Uterus (tissue), 4 donors: ENCODE measurements at places on chromosomes 1 and 21.

- no peaks in the 10 kb centered on the region for H3K27me3 ChIP-seq
- H3K36me3 ChIP-seq: no peaks in the 10 kb centered on the region
- DNase-seq: no peak
- no peak overlapping the region for H3K4me3 ChIP-seq
- H3K27ac ChIP-seq: no peak overlapping the region
These were observed 880.2 kb upstream of the NEGR1 start for GRCh38 chr1:73162564-73162963.

DNA sequence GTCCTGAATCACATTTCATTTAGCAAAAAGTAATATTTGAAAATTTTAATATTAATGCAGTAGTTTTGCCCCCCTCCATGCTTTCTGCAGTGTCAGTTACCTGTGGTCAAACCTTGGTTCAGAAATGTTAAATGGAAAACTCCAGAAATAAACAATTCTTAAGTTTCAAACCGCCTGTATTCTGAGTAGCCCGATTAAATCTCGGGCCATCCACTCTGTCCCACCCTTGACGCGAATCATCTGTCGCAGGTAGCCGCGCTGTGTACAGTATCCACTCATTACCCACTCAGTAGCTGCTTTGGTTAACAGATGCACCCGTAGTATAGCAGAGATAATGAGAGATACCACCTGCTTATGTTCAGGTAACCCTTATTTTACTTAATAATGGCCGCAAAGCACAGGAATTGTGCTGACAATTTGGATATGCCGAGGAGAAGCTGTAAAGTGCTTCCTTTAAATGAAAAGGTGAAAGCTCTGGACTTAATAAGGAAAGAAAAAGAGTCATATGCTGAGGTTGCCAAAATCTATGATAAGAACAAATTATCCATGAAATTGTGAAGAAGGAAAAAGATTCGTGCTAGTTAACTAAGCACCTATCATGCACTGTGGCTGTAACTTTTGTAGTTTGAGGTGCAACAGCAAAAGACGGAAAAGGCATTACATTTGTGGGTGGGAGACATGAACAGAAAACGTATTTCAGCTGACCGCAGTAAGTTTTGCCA lies 889 bp upstream of the SCYL3 start:
- DNase-seq: no peak
- no peaks in the 10 kb centered on the region for H3K27me3 ChIP-seq
- H3K4me3 ChIP-seq: peak overlapping the region; percentile 75
- peak overlapping the region; percentile 92 for H3K27ac ChIP-seq
- H3K4me1 ChIP-seq: no peaks in the 10 kb centered on the region

DNA sequence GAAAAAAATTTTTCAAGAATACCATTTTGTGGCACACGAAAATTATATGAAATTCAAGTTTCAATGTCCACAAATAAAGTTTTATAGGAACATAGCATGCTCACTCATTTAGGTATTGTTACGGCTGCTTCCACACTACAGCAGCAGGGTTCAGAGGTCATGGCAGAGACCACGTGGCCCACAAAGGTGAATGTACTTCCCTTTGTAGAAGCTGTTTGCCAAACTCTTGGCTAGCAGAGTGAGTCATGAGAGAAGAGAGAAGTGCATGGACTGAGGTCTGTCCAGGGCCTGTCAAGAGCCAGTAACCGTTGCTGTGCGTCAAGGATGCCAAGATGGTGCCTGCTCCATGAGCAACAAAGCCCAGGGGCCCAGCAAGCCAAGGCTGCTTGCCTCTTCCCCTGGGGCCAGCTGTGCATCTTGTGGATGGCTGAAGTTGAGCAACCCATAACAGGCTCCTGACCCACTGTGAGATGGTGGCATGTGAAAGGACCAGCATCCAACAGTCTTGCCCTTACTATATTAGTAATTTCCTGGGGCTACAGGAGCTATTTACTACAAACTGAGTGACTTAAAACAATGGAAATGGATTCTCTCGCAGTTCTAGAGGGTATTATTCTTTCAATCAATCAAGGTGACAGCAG lies 64.8 kb upstream of the ATP5PO start:
- H3K4me3 ChIP-seq: no peak overlapping the region
- no peak for DNase-seq
- H3K4me1 ChIP-seq: peaks cover 5% of the 10 kb centered on the region
- H3K27me3 ChIP-seq: no peaks in the 10 kb centered on the region
- no peak overlapping the region for H3K27ac ChIP-seq

- H3K36me3 ChIP-seq: no peaks in the 10 kb centered on the region
- no peaks in the 10 kb centered on the region for H3K27me3 ChIP-seq
- no peak overlapping the region for H3K4me3 ChIP-seq
- no peaks in the 10 kb centered on the region for H3K4me1 ChIP-seq
- no peak for DNase-seq
These were observed 123.9 kb upstream of the GRIK3 start for GRCh38 chr1:37158113-37158749.

DNA sequence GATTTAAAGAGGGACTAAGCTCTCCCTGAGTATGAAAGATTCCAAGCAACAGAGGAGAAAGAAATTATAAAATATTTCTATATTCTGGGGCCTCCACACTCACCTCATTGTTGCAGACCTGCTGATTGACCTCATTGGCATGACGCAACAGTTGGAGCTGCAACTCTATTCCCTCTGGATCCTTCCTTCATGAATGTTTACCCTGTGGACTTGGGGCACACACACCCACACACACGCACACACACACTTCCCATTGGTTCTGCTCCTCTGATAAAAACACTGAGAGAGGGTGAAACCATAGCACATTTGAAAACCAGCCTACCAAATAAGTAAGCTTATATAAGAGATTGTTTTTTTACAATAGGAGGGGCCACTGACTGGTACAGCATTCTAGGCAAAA lies 159.1 kb downstream of the BRINP2 start:
- H3K27ac ChIP-seq: no peak overlapping the region
- H3K4me1 ChIP-seq: no peaks in the 10 kb centered on the region
- DNase-seq: no peak
- H3K36me3 ChIP-seq: no peaks in the 10 kb centered on the region

GRCh38 chr1:180842052-180842451 lies 70.6 kb upstream of the KIAA1614 start:
- no peak for DNase-seq
- H3K4me3 ChIP-seq: no peak overlapping the region
- no peaks in the 10 kb centered on the region for H3K27me3 ChIP-seq
- H3K27ac ChIP-seq: no peak overlapping the region
- no peaks in the 10 kb centered on the region for H3K36me3 ChIP-seq

DNA sequence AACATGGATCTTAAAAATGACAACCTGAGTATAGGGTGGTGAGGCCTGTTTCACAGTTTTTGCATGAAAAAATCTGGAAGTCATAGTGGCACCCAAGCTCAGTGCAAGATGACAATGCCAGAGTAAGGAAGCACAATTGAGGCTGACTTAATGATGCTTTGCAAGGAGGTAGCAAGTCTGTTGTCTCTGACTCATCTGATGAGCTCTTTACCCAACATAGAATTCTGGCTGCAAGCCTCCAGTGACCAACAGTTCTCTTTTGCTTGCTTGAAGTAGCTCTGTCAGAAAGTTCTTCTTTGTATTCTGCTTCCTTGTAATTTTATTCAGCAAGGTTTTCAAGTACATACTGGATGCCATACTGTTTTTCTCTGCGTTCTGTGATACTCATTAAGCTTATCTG lies 117.1 kb downstream of the FOXD2 start:
- DNase-seq: no peak
- no peaks in the 10 kb centered on the region for H3K27me3 ChIP-seq
- H3K4me1 ChIP-seq: no peaks in the 10 kb centered on the region

DNA sequence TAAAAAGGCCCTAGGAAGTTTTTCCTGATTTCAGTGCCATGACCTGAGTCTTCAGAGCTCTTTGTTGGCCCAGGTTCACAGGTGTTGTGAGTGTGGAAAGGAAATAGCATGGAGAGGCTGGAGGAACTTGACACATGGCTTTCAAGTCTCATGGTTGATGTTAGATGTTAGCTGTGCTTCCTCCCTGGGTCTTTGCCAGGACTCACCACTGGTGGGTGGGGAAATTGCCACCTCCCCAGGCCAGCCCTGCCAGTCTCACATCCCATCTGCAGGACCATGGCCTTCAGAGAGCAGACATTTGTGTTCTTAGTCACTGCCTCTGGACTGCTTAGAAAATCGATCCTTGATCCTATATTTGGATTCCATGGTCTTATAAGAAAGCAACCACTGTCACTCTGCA lies 383.2 kb downstream of the DISC1 start:
- no peaks in the 10 kb centered on the region for H3K27me3 ChIP-seq
- H3K27ac ChIP-seq: no peak overlapping the region
- H3K4me3 ChIP-seq: no peak overlapping the region

DNA sequence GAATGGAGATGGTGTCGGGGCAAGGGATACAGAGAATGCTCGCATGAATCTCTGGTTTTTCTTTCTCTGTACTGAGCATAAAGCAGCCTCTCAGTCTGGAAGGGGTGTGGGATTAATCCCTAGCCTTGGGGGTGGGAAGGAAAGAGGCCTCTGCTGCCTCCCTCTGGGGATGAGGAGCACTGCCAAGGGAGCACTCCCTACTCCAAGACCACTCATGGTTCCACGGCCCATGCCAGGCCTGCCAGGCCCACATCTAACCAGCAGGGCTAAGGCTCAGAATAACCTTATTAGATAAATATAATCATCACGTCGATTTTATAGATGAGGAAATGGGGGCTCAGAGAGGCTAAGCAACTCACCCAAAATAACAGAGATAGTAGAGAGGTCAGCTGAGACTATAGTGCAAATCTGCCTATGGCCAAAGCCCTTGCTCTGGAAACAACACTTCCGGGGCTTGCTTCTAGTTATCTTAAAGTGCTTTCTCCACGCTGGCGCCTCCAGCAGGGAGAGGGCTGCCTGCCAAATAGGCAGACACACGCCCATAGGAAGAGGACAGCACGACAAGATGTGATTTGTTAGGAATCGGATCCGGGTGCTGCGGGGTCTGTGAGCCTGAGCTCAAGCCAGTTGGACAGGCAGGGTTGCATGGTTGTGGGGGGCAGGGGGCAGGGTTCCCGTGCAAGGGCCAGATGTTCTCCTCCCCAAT lies 522 bp downstream of the TEX35 start:
- H3K4me1 ChIP-seq: no peaks in the 10 kb centered on the region
- H3K36me3 ChIP-seq: no peaks in the 10 kb centered on the region
- H3K4me3 ChIP-seq: no peak overlapping the region
- no peak overlapping the region for H3K27ac ChIP-seq
- no peak for DNase-seq
- H3K27me3 ChIP-seq: no peaks in the 10 kb centered on the region

DNA sequence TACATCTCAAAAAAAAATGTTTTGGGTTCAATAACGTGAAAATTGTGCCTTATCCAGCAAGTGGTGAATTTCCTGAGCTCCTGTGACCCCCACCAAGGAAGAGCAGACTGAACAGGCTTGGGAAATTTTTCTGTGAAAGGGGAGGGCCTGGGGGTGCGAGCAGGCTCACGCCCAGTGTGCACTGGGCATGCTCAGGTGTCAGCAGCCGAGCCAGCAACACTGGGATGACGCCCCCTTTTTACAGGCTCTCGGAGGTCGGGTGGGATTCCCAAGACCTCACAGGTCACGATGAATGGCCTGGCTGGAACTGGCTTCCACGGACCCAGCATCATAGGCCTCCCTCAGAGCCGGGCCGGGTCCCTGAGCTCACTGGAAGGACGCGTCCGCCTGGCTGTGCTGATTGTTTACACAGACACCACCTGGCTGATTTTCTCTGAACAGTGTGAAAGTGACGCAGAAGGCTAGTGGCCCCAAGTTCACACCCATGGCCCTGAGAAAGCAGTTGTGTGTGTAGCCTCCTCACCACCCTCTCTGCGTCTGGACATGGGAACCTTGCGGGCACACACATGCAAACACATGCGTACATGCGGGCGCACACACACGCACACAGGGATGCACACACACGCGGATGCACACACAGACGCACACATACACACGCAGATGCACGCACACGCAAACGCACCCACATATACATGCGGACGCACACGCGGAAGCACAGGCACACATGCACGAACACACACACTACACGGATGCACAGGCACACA lies 9.2 kb downstream of the CSTB start:
- H3K36me3 ChIP-seq: no peaks in the 10 kb centered on the region
- H3K4me1 ChIP-seq: peaks cover 5% of the 10 kb centered on the region
- H3K27me3 ChIP-seq: no peaks in the 10 kb centered on the region
- H3K27ac ChIP-seq: no peak overlapping the region
- H3K4me3 ChIP-seq: no peak overlapping the region

- H3K4me1 ChIP-seq: no peaks in the 10 kb centered on the region
- no peaks in the 10 kb centered on the region for H3K27me3 ChIP-seq
- no peaks in the 10 kb centered on the region for H3K36me3 ChIP-seq
- no peak overlapping the region for H3K4me3 ChIP-seq
- no peak overlapping the region for H3K27ac ChIP-seq
- no peak for DNase-seq
These were observed 277.5 kb upstream of the C1orf174 start for GRCh38 chr1:4177425-4178150.

- H3K4me3 ChIP-seq: no peak overlapping the region
- H3K27ac ChIP-seq: no peak overlapping the region
- DNase-seq: no peak
- H3K36me3 ChIP-seq: no peaks in the 10 kb centered on the region
These were observed 117.0 kb upstream of the PLD5 start for GRCh38 chr1:242641461-242641860.

- H3K4me3 ChIP-seq: no peak overlapping the region
- H3K27me3 ChIP-seq: no peaks in the 10 kb centered on the region
- no peak for DNase-seq
- no peaks in the 10 kb centered on the region for H3K36me3 ChIP-seq
- no peaks in the 10 kb centered on the region for H3K4me1 ChIP-seq
These were observed 182.0 kb downstream of the PLA2G4A start for GRCh38 chr1:187010571-187011309.

GRCh38 chr1:245810789-245811337 lies 656.1 kb downstream of the KIF26B start:
- no peak overlapping the region for H3K4me3 ChIP-seq
- H3K27ac ChIP-seq: no peak overlapping the region
- no peaks in the 10 kb centered on the region for H3K4me1 ChIP-seq
- DNase-seq: no peak
- H3K36me3 ChIP-seq: no peaks in the 10 kb centered on the region
- no peaks in the 10 kb centered on the region for H3K27me3 ChIP-seq

DNA sequence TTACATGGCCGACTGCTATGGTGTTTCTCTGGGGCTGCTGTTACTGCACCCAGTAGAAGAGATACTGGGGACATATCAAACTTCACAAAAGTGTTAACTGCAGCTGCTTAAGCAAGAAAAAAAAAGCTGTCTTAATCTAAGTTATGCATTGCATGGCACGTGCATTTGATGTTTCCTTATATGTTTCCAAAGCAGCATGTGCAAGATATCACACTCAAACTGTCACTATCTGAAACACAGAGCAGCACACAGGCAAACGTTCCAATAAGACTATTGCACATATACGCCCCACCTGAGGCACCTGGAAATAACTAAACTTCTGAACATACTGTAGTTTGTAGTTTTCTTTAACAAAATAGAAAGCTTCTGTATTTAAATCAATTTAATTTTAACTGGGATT lies 671.4 kb upstream of the ADGRL2 start:
- no peaks in the 10 kb centered on the region for H3K4me1 ChIP-seq
- H3K27ac ChIP-seq: no peak overlapping the region
- no peaks in the 10 kb centered on the region for H3K27me3 ChIP-seq
- no peak for DNase-seq
